ENCODE measurements at places on chromosomes 16 and 17.

GRCh38 chr16:54253118-54253517 is 33.5 kb downstream of the IRX3 start:
- DNase-seq, result no peak

DNA sequence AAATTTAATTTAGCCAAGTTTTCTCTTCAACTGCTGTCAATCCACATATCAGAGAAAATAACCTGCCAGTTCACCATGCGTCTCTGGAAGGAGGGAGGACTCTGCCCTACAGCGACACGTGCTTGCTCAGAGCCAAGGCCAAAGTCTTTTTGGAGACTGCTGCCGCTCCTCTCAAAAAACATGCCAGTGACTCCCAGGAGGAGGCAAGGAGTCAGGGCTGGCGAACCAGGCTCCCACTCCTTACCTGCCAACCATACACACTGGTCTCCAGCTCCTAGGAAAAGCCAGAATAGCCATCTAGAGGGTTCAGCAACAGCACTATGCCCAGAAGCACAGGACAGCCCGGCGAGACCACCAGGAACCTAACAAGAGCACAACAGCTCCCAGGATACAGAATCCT is 73.0 kb downstream of the ANKRD11 start:
- DNase-seq, result no peak

- DNase-seq, result no peak
These were observed 26.8 kb downstream of the REXO5 start for GRCh38 chr16:20833086-20833485.

GRCh38 chr17:37828651-37829124 is 83.8 kb upstream of the HNF1B start:
- DNase-seq, result no peak

DNA sequence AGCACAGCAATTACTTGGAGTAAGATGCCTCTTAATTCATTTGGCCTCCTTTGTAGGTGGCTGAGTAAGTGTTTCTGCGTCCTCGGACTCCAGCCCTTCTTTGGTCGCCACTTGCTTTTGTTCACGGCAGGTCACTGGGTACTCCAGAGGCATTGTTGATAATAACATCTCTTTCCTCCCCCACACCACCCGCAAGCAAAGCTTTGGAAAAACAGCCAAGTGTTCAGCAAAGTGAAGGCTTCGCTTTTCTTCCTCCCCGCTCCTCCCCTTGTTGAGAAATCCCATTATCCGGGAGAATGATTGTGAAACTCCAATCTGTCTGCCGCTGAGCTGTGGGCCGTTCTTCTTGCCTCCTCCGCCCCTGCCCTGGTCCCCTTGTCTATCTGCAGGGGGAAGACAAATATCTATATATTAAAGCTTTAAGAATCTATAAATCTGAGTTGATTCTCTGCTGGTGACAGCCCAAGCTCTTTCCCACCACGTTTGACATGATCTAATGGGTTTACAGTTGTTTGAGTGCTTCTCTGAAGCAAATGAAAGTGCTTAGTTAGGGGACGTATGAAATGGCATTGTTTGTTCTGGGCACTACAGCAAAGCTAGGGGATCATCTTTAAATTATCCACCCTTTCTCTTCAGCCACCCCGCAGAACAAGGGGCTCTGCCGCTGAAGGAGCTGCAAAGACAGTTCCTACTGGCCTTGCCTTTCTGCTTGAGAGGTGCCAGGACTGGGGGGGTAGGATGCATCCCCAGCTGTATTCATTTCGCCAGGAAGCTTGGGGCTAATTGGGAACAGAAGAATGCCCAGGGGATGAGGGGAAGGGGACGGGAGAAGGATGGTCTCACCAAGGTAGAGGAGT is 167.1 kb downstream of the CCDC182 start:
- DNase-seq, result no peak

DNA sequence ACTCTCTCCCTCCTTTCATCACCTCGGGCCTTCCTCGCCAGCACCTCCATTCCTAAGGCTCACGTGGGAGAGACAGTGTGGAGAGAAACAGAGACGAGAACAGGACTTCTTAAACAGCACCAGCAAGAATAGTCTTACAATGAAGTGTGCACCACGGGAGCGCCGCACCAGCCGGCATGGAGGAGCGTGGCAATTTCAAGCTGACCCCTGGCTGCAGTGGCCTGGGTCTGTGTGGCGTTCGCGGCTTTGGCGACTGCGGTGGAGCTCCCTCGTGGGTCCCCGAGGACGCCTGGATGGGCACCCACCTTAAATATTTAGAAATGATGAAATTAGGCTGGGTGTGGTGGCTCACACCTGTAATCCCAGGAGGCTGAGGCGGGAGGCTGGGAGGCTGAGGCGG is 20.5 kb upstream of the MED9 start:
- DNase-seq, result no peak

GRCh38 chr17:39144416-39144840 is 7.0 kb downstream of the PLXDC1 start:
- no peak for DNase-seq

DNA sequence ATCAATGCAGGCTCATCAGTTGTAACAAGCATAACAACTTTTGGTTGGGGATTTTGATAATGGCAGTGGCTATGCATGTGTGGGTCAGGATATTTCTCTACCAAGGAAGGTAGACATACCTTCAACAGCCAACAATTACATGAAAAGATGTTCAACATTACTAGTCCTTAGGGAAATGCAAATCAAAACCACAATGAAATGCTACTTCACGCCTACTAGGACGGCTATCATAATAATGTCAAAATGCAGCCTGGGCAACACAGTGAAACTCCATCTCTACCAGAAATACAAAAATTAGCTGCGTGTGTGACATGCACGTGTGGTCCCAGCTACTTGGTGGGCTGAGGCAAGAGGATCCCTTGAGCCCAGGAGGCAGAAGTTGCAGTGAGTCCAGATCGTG is 7.3 kb upstream of the SLC5A10 start:
- DNase-seq, result no peak

- peak; percentile 61 for DNase-seq
These were observed 10.7 kb upstream of the CENPV start for GRCh38 chr17:16363749-16364536.
